ENCODE measurements at places on chromosomes 12 and 14. TPM values are rescaled to one million over a fixed set of nuclear protein-coding genes. Genes with fewer than 3 reads are reported as not detected.

DNA sequence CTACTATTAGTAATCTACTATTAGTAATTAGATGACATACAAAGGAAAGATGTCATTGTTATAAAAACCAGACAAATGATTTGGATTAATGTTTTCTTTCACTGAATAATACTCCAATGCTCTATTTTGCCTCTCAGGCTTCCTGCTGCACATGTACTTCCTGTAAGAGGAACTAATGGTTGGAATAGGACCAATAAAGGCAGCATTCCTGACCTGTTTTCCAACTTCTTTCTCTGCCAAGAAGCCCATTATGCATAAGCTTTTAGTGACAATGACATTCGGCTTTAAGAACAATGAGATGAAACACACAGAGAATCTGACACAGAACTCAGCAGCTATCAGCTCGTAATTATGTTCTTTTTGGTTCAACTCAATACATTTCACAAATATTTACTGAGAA is 5.2 kb upstream of the C12orf56 start:
- no peak overlapping the region for H3K4me3 ChIP-seq
- no peaks in the 10 kb centered on the region for H3K36me3 ChIP-seq
- H3K27ac ChIP-seq = no peak overlapping the region
- no peaks in the 10 kb centered on the region for H3K4me1 ChIP-seq

DNA sequence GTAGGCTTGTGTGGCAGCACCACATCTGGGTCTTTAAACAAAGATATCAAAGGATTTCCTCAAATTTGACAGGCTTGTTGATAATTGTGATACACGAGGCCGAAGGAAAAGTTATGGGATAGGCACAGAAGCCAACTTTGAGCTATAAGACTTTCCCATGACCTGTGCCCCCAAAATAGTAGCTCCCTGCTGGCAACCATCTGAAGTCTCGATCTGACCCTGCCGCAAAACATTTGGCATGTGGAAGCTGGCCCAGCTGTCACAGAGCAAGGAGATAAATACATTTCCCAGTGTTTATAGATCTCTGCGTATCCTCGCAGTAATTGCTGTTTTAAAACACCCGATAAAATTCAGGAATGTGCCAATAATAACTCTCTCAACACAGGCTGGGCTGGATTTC is 26.4 kb upstream of the RGS6 start:
- peaks cover 8% of the 10 kb centered on the region for H3K27me3 ChIP-seq
- no peaks in the 10 kb centered on the region for H3K36me3 ChIP-seq
- H3K27ac ChIP-seq = no peak overlapping the region
- H3K4me1 ChIP-seq = no peaks in the 10 kb centered on the region
- no peak for DNase-seq

DNA sequence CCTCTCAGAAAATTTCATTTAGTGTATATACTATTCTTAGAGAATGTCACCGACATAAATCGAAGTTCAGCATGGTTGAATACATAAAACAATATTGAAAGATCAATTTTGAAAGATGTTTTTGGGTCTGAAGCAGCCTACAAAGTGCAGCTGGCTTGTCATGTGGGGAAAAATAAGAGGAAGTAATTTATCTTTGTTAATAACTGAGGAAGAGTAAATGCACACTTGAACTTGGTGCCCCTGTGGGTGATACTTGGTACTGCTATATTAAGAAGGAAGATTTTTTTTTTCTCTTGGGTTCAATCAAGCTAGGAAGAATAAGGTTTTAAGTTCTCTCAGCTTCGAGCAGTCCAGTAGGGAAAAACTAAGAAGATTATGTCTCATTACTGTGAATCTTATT is 661.3 kb downstream of the RPL10L start:
- no peaks in the 10 kb centered on the region for H3K36me3 ChIP-seq
- no peak overlapping the region for H3K27ac ChIP-seq
- H3K4me3 ChIP-seq = no peak overlapping the region
- H3K27me3 ChIP-seq = no peaks in the 10 kb centered on the region
- no peaks in the 10 kb centered on the region for H3K4me1 ChIP-seq

GRCh38 chr14:99329711-99330315 is 57.8 kb upstream of the BCL11B start:
- no peak overlapping the region for H3K27ac ChIP-seq
- no peaks in the 10 kb centered on the region for H3K36me3 ChIP-seq
- no peak for DNase-seq
- no peaks in the 10 kb centered on the region for H3K4me1 ChIP-seq

DNA sequence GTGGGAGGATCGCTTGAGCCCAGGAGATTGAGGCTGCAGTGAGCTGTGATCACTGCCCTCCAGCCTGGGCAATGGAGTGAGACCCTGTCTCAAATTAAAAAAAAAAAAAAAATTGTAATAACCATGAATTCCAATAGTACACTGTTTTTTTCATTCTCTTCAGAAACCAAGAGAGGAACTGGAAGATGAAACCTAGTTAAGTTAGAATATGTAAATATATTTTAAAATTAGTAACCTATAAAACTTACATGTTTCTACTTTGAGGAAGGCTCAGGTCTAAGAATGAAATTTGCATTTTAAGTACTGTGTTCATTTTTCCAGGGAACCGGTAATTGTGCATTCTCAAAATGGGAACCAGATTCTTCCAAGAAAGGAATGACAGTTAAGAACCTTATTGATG is 18.8 kb downstream of the KNTC1 start:
- H3K36me3 ChIP-seq = peaks cover 22% of the 10 kb centered on the region
- no peaks in the 10 kb centered on the region for H3K4me1 ChIP-seq
- H3K4me3 ChIP-seq = no peak overlapping the region
- DNase-seq = no peak
- H3K27ac ChIP-seq = no peak overlapping the region
- H3K27me3 ChIP-seq = no peaks in the 10 kb centered on the region

- H3K27me3 ChIP-seq = no peaks in the 10 kb centered on the region
- no peak overlapping the region for H3K27ac ChIP-seq
- no peak overlapping the region for H3K4me3 ChIP-seq
- peaks cover 2% of the 10 kb centered on the region for H3K4me1 ChIP-seq
Observed at GRCh38 chr14:28831126-28831525, 64.5 kb downstream of the FOXG1 start.

DNA sequence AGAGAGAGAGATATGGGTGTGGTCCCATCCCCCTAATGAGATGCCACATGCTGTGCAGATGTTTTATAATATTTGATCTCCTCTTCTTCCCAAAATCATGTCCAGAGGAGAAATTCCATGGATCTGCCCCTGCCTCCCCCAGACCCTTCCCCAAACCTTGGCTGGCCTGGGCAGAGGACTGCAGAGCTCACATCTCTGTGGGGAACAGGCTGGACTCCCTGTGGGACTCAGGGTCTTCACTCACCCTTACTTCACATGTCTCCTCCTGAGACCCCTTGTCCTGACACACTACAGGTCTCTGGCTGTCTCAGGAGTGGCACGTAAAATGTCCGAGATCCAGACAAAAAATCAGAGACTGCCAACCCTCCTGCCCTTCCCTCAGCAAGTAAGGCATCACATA is 76.0 kb upstream of the CAPRIN2 start:
- peaks cover 13% of the 10 kb centered on the region for H3K27me3 ChIP-seq
- no peaks in the 10 kb centered on the region for H3K4me1 ChIP-seq

GRCh38 chr12:76707772-76708171 is 56.1 kb upstream of the ZDHHC17 start:
- no peaks in the 10 kb centered on the region for H3K27me3 ChIP-seq
- peaks cover 17% of the 10 kb centered on the region for H3K4me1 ChIP-seq
- H3K27ac ChIP-seq = no peak overlapping the region
- H3K4me3 ChIP-seq = no peak overlapping the region
- H3K36me3 ChIP-seq = no peaks in the 10 kb centered on the region

- H3K4me3 ChIP-seq = no peak overlapping the region
- H3K4me1 ChIP-seq = no peaks in the 10 kb centered on the region
- H3K27me3 ChIP-seq = no peaks in the 10 kb centered on the region
- no peak for DNase-seq
- H3K27ac ChIP-seq = no peak overlapping the region
- H3K36me3 ChIP-seq = peaks cover 20% of the 10 kb centered on the region
Observed at GRCh38 chr14:67762051-67762450, 54.3 kb downstream of the ZFYVE26 start.

DNA sequence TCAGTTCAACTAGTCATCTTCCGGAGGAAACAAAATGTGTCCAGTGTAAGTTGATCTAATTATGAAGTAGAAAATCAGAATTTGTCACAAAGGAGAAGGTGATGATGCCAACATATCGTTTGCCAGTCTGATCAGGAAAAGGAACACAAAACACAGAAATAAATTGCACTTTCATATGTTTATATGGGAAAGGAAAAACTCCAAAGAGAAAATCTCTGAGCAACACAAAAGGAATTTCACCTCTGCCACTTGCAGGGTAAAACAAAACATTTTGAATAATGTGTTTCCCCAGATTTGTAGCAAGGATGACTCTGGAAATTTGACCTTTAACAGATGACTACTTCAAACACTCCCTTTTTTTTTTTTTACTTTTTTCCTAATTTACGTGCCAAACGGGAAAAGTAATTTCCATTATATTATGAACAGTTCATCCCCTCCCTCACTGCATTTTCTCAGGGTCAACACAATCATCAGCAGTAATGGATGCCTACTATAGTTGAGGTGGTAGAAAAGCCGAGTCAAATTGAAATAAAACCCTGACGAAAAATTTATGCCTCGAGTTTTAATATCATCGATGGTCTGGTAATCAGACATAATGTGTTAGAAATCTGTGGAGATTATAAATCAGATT is 25.6 kb downstream of the MGAT4C start:
- H3K27me3 ChIP-seq = no peaks in the 10 kb centered on the region
- no peaks in the 10 kb centered on the region for H3K36me3 ChIP-seq
- peak; percentile 63 for DNase-seq
- H3K27ac ChIP-seq = no peak overlapping the region

GRCh38 chr12:9240776-9241175 is 32.6 kb upstream of the PZP start:
- H3K4me3 ChIP-seq = no peak overlapping the region
- no peak overlapping the region for H3K27ac ChIP-seq
- no peak for DNase-seq
- no peaks in the 10 kb centered on the region for H3K27me3 ChIP-seq
- no peaks in the 10 kb centered on the region for H3K36me3 ChIP-seq

GRCh38 chr14:95182379-95182778 is 25.1 kb upstream of the DICER1 start:
- no peak overlapping the region for H3K27ac ChIP-seq
- H3K4me3 ChIP-seq = no peak overlapping the region
- H3K4me1 ChIP-seq = no peaks in the 10 kb centered on the region
- no peaks in the 10 kb centered on the region for H3K36me3 ChIP-seq
- H3K27me3 ChIP-seq = no peaks in the 10 kb centered on the region

- no peaks in the 10 kb centered on the region for H3K36me3 ChIP-seq
- H3K4me3 ChIP-seq = no peak overlapping the region
- H3K27me3 ChIP-seq = no peaks in the 10 kb centered on the region
- H3K4me1 ChIP-seq = peaks cover 22% of the 10 kb centered on the region
- no peak overlapping the region for H3K27ac ChIP-seq
- DNase-seq = peak; percentile 59
Observed at GRCh38 chr12:63922474-63922873, 78.0 kb downstream of the SRGAP1 start.

DNA sequence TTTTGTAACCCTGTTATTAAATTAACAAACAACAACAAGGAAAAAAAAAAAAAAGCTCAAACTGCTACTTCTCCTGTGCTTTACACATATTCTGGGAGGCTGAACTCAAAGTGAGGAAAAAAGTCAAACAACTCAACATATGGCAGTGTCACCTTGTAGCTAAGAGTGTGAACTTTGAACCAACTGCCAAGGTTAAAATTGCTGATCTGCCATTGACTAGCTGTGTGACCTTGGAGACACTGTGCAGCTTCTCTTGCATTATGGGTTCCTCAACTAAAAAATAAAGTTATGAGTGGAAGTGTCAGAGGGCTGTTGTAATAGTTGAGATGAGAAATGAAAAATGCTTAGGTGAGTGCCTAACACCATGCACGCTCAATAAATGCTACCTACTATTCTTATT is 34.2 kb downstream of the STXBP6 start:
- H3K27me3 ChIP-seq = no peaks in the 10 kb centered on the region
- H3K27ac ChIP-seq = no peak overlapping the region
- no peaks in the 10 kb centered on the region for H3K4me1 ChIP-seq
- H3K36me3 ChIP-seq = no peaks in the 10 kb centered on the region
- H3K4me3 ChIP-seq = no peak overlapping the region

DNA sequence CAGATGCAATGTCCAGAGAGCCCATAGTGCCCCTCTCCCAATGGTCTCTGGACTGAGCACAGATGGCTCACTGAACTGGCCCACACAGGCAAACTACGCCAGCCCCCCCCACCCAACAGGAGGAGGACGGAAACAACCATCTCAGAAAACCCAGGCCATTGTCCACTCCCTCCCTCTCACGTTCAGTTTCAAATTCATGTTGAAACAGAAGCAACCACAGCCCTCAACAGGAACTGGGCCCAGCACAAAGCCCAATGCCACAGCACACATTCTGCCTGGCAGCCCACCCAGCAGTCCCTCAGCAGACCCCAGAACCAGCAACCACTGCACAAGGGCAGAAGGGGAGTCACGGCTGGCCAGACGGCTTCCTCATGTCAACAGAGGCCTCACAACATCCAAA is 10.6 kb downstream of the CCDC88C start:
- peaks cover 13% of the 10 kb centered on the region for H3K27me3 ChIP-seq
- DNase-seq = no peak
- no peaks in the 10 kb centered on the region for H3K4me1 ChIP-seq
- H3K27ac ChIP-seq = no peak overlapping the region
- H3K36me3 ChIP-seq = no peaks in the 10 kb centered on the region

GRCh38 chr12:30092983-30093617 is 309.4 kb upstream of the TMTC1 start:
- H3K36me3 ChIP-seq = no peaks in the 10 kb centered on the region
- H3K27ac ChIP-seq = no peak overlapping the region
- no peaks in the 10 kb centered on the region for H3K27me3 ChIP-seq
- H3K4me1 ChIP-seq = no peaks in the 10 kb centered on the region
- no peak overlapping the region for H3K4me3 ChIP-seq

DNA sequence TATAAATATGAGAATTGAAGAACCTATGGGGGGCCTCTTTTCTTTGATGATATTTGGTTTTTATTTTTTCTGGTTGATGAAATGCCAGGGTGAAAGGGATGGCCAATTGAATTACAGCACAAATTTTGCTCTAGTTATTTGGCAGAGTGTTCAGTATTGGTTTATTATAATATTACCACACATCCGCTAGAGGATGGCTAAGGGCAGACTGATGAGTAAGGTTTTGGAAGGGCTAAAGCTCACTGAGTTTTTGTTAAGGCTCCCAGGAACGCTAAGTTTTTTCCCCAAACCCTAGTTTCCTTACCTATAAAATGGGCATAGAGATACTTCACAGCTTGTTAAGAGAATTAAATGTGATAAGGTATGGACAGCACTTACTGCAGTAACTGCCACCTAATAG is 34.3 kb upstream of the LRRC10 start:
- no peak overlapping the region for H3K4me3 ChIP-seq
- H3K36me3 ChIP-seq = no peaks in the 10 kb centered on the region
- no peak for DNase-seq
- H3K27ac ChIP-seq = no peak overlapping the region

Gene LEMD3
- total RNA-seq = 21.8 TPM

Gene RERGL
- total RNA-seq = not detected

Gene ASPG
- not detected for total RNA-seq

Gene A2M
- 10.7 TPM for total RNA-seq

Gene BCAT1
- 476 TPM for total RNA-seq

Gene AQP6
- not detected for total RNA-seq

Gene GOLT1B
- total RNA-seq = 90.3 TPM

Gene BAZ2A
- 105 TPM for total RNA-seq

Gene DPF3
- 2.4 TPM for total RNA-seq

Gene SLC4A8
- total RNA-seq = 5.5 TPM

Gene HOTAIR
- total RNA-seq = not detected

Gene P2RX7
- total RNA-seq = not detected

Gene IFNG-AS1
- not detected for total RNA-seq

Gene PNN
- total RNA-seq = 67.3 TPM

Gene MDGA2
- total RNA-seq = 2.4 TPM
